Gastrocnemius medialis (tissue), 4 donors: ENCODE measurements at places on chromosomes 6 and 20. TPM values are rescaled to one million over a fixed set of nuclear protein-coding genes. Genes with fewer than 3 reads are reported as not detected.

DNA sequence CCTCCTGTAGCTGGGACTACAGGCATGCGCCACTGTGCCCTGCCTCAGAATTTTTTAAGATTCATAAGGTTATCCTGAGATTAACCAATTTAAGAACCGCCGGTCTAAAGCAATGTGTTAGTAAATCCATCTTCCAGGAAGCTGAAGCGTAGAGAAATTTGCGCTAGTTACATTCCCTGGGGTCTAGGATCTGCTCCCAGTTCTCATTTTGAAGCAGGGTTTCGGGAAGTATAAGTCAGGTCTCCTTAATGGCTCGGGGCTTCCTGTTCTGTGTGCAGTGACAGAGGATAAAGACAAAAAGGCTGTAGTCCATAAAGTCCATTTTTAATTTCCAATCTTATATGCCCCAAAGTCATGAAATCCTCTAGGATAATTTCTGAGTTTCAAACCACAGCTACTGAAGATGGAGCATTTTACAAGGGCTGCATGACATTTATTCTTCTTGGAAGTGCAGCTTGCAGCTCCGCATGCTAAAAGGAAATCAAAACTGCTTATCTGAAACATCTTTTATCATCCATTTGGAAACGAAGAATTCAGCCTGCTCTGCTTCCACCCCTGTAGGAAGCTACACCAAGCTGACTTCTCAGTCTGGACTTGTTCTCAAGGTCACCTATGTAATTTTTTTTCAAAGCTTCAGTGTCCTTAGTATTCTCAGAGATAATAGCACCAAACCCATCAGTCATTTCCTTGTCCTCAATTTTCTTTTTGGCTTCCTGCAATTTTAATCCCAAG lies 326.1 kb downstream of the PRL start:
- DNase-seq, result no peak

DNA sequence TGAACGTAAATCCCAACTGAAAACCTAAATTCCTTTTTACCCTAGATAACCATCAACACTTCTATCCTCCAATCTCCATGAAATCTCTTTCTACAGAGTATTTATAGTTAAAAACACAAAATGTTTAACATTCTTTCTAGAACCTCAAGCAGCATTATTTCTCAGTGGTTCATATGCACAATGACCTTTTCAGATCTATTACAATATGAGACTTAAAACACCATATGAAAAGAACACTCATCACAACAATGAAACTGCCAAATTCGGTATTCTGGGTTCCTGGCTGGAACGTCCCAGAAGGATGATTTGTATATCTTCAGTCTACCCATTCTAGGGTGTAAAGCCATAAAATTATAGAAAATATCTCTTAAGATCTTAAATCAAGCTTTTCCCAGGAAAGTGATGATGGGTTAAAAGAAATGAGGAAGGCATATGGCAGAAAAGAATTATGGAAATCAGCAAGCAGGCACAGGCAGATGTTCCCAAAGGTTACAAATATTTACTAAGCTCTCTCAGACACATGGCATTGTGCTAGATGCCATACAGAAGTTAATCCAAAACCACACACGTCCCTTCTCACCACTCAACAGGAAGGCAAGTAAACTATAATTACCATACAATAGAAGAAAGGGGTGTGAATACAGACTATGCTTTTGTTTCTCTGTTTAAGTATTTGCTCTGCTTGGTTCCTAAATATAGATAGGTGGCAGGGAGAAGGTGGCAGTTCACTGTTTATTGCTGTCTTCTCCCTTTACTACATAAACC lies 118.0 kb downstream of the CHD6 start:
- DNase-seq, result no peak

The CLPSL2 gene
- not detected for total RNA-seq

The SCUBE3 gene
- total RNA-seq, result 0.07 TPM

The RHAG gene
- total RNA-seq, result not detected

DNA sequence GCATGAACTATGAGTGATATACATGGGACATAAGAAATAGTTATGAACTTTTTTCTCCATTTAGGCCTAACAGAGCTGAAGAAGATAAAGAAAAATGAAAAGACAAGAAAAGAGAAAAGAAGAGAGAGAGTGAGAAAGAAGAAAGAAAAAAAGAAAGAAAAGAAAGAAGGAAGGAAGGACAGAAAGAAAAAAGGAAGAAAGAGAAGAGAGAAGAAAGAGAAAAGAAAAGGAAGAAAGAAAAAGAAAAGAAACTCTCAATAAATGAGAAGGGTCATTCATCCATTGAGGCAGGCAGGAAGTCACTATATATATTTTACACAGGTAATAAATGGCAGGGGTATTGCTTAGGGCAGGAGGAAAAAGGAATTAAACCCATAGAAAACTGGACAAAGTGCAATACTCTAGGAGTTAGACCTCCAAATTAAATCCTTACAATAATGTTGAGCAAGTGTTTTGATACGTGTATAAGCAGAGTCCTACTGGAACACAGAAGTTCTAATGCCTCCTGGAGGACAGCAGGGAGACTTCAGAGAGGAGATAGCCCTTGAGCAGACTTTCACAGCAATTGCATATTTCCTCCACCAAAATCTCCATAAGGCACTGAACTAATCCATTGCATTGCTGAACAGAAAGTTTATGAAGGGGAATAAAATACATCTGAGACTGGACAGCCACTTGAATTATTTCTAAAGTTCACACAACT lies 86.4 kb upstream of the TENT5A start:
- no peak for DNase-seq

DNA sequence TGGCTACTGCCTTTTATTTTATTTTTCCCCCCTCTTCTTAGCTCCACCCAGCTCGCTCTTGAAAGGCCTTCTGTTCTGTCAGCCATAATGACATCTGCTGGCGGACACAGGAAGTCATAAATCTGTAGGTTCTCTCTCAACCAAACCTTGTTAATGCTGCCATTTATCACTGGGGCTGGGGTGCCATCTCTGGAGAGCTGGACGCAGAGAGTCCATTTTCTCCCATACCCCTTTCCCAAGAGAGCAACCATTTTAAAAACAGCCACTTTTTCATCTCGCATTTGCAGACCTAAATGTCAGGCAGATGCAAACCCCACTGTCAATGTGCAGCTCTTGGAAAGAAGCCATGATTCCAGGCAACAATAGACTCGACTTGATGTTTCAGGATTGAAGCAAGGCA lies 13.0 kb upstream of the TSHZ2 start:
- DNase-seq, result no peak

GRCh38 chr6:138468320-138469015 lies 30.8 kb downstream of the NHSL1 start:
- DNase-seq, result no peak

- no peak for DNase-seq
These were observed 26.6 kb upstream of the MAP7 start for GRCh38 chr6:136576821-136577220.

GRCh38 chr20:36573103-36573797 lies at the start of gene TGIF2:
TSS of gene TGIF2 (plus strand) at chr20:36573597. CDS start at chr20:36578775, 5,178 bp downstream.
- DNase-seq, result peak; percentile 50

DNA sequence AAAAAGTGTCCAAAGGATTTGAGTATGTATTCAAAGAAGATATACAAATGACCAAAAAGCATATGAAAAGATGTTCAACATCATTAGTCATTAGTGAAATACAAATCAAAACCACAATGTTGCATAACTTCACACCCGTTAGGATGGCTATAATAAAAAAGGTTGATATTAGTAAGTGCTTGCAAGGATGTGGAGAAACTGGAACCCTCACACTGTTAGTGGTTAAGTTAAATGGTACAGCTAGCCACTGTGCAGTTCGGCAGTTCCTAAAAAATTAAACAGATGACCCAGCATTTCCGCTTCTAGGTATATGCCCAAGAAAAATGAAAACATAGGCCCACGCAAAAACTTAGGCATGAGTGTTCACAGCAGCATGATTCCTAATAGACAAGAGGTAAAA lies 38.6 kb downstream of the IBTK start:
- no peak for DNase-seq

DNA sequence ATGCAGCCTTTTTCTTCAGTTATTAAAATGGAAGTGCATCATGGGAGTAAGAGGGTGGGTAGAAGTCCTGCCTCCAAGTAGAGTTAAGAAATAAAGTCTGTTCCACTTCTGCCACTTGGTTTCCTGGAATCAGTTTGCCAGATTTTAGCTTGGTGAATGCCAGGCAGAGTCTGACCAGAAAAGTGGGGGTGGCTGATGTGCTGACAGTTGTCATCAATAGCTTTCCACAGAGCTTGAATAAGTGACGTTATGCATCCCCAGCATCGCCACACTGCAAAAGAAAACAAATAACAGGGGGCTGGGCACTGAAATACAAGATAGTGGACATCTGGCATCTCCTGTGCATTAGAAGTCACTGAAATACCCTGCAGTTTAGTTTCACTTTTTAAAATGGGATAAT lies 30.8 kb upstream of the CEP162 start:
- DNase-seq, result no peak

- DNase-seq, result peak; percentile 91
These were observed at the start of gene SDHAF4 for GRCh38 chr6:70566751-70567382. TSS of gene SDHAF4 (plus strand) at chr6:70566930. CDS start at chr6:70566941, 11 bp downstream.

The PRL gene
- not detected for total RNA-seq

- DNase-seq, result no peak
These were observed 93.3 kb downstream of the KCNQ5 start for GRCh38 chr6:72715119-72715518.

The PTCHD4 gene
- total RNA-seq, result not detected

DNA sequence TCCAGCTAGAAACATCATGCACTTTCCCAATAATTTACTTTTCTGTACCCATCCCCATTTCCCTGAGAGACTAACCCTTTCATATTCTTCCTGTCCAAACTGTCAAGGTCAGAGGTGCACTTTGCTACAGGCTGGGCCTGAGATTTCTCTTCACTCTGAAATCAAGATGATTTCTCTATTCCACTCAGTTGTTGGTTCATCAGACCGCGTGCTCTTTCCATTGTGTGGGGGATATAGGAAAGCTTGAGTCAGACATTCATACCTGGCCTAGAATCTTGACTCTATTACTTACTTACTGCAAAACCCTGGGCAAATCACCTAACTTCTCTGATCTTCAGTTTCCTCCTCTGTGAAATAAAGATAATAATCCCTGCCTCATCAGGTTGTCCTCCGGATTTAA lies 4.7 kb upstream of the ZDHHC14 start:
- no peak for DNase-seq

The VIP gene
- total RNA-seq, result not detected

GRCh38 chr6:13331516-13332348 lies 3.4 kb upstream of the TBC1D7 start:
- DNase-seq, result no peak

- no peak for DNase-seq
These were observed 99.9 kb downstream of the OTOR start for GRCh38 chr20:16848061-16848460.

The SMOC2 gene
- 22.9 TPM for total RNA-seq

DNA sequence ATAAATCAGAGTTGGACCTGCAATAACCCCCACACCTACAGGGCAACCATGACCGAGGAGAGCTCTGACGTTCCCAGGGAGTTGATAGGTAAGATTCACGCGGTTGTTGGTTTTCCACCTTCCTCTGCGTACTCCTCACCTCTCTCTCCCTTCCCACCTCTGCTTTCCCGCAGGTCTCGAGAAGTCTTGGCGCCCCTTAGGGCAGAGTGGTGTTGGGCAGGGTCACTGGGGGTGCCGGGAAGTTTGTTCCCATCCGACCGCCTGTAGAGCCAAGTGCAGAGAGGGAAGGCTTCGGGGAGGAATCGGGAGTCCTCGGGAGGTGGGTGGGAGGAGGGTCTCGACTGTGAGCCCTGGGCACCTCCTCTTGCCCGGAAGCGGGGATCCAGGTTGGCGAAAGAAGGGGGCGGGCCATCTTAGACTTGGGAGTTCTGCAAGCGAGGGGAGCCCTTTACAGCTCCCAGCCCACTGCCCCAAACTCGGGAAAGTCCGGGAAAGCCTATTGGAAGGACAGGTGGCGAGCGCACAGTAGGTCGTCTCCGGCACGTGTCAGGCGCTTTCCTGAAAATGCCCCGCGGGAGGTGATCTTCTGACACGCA lies 672 bp downstream of the CARMIL1 start:
- DNase-seq, result no peak

The GTSF1L gene
- not detected for total RNA-seq

GRCh38 chr20:11305406-11305805 lies 612.3 kb upstream of the BTBD3 start:
- DNase-seq, result no peak

DNA sequence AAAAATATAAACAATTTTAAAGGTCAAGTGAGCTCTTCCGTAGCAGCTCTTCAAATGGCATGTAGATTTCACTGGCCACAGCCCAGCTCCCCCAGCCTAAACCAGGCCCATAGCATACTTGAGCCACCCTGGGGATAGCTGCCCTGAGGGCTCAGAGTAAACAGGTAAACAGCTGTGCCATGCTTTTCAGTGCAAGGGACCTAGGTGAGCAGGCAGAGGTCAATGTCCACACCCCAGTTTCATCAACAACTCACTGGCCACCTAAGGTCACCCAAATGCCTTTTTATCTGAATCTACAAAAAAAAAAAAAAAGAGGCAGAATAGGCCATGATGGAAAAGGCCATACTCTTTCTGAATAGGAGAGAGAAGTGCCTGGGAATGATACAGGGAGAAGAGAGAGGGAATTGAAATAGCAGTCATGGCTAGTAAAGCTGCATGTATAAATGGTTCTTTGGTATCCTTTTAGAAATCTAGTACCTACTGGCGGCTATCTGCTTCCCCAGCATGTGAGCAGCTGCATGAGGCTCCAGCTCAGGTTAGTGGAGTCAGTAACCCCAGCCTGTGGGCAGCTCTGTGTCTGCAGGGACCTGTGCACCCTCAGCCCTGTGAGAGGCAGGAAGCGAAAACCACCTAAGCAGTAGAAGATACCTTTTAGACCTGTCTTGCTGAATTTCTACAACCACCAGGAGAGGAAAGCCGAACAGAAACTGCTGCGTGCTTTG lies 77.0 kb downstream of the FOXA2 start:
- no peak for DNase-seq

GRCh38 chr20:39853636-39854035 lies 835.4 kb downstream of the MAFB start:
- no peak for DNase-seq

DNA sequence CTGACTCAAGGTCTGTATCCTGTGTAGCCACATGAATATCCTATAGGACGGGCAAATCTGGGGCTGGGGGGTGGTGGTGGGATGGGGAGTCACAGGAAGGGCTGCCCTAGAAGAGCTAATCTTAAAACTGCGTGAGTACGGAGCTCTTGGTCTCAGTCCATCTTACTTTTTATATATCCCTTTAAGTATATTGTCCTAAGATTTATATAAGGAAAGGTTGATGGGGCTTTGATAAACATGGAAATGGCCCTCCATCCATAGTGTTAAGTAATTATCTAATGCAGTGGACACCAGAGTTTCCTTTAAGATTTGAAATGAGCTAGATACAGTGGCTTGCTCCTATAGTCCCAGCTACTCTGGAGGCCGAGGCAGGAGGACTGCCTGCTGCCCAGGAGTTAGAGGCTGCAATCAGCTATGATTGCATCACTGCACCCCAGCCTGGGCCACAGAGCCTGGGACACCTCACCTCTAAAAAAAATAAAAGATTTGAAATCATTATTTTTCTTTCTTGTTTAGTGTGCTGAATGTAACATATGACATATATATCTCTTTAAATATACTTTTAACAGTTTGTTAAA lies 24.2 kb upstream of the DYNLRB1 start:
- DNase-seq, result no peak

The MLN gene
- not detected for total RNA-seq

GRCh38 chr6:89258912-89259311 lies 41.8 kb upstream of the GABRR1 start:
- no peak for DNase-seq

- DNase-seq, result no peak
These were observed 19.2 kb upstream of the BPIFB1 start for GRCh38 chr20:33263784-33264183.

The PAK5 gene
- total RNA-seq, result not detected
